ENCODE measurements at places on chromosomes 16 and 17.

DNA sequence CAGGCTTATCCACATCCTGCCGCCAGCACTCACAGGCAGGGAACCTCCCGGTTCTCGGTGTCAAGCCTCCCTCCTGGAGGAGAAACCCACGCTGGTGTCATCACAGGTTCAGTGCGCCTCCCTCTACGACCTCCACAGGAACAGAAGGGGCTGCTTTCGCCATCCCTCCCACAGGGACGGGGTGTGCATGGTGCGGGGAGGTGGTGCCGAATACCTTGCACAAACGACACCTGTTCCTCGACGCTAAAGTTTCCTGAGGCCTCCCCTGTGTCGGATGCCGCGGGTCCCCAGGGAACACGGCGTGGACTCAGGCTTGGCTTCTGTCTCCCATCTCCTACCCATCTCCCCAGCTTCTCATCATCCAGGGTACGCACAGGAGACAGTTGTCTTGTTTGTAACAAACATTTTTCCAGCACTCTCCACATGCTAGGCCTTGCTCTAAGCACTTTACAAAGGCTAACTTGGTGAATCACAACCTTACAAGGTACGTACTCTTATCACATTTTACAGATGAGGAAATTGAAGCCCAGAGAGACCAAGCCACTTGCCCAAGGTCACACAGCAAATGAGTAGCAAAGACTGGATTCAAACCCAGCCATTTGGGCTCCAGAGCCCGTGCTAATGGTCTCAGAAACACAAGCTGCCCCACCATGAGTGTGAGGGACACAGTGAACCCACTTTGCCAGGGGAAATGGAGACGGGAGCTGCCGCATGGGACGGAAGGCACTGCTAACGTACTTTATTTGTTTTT is 271.6 kb downstream of the C16orf95 start:
- DNase-seq, result no peak

GRCh38 chr17:64425191-64425590 is 23.7 kb upstream of the MILR1 start:
- no peak for DNase-seq

- DNase-seq, result no peak
These were observed 24.4 kb upstream of the VAT1L start for GRCh38 chr16:77763994-77764393.

DNA sequence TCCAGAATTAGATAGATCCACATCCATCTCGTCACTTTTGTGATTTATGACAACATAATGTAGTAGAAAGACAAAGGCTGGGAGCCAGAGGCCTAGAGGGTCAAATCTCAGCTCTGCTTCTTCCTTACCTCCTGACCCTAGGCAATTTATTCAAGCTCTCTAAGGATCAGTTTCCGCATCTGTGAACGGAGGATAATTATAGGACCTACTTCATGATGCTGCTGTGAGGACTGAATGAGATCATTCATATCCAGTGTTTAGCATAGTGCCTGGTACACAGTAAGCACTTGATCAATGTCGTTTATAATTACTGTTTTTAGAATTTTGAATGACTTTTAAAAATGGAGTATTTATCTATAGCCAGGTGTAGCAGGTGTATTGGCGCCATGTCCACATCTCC is 128.4 kb downstream of the SHISA9 start:
- DNase-seq, result no peak

GRCh38 chr17:50421308-50422051 is 4.5 kb upstream of the ACSF2 start:
- DNase-seq, result no peak

DNA sequence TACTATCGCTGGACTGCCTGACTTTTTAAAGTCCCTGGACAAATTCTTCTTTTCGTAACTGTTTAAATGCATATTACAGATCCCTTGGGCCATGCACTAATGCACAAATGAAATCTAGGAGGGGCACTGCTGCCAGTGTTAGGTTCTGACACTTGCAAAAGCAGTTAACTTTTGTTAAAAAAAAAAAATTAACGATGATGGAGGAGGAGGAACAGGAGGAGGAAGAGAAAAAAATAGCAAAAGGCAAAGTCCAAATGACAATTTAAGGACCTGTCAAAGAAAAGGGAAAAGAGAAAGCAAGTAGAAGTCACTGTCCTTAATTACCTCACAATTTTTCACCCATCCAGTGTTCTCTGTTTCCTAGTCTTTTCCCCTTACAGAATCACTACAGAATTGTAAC is 97.8 kb upstream of the CORO6 start:
- no peak for DNase-seq

DNA sequence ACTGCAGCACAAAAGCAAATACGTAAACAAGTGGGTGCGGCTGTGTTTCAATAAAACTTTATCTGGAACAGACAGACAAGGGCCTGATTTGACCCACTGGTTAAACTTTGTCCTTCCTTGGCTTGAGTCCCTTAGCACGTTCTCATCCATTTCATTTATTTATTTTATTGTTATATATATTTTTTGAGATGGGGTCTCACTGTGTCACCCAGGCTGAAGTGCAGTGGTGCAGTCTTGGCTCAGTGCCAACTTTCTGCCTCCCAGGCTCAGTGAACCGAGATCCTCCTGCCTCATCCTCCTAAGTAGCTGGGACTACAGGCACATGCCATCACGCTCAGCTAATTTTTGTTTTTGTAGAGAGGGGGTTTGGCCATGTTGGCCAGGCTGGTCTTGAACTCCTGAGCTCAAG is 64.3 kb downstream of the MYH11 start:
- DNase-seq, result no peak

GRCh38 chr16:24540602-24541210 is 1.3 kb downstream of the RBBP6 start:
- no peak for DNase-seq

DNA sequence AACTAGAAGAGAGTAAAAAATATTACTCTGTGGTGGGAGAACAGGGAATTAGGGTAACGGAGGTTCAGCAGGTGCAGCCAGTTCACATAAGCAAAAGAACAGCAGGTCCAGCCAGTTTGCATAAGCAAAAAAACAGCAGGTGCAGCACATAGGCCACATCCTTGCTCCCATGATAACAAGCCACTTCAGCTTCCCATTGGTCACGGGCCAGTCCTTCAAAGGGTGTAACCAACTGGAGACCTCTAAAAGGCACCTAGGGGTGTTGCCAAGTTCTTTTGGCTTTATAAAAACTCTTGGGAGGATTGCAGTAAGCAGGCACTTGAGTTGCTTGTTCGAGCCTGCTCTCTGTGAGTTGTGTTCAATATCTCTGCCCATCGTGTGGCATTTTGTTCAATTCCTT is 488.1 kb downstream of the XYLT1 start:
- no peak for DNase-seq

DNA sequence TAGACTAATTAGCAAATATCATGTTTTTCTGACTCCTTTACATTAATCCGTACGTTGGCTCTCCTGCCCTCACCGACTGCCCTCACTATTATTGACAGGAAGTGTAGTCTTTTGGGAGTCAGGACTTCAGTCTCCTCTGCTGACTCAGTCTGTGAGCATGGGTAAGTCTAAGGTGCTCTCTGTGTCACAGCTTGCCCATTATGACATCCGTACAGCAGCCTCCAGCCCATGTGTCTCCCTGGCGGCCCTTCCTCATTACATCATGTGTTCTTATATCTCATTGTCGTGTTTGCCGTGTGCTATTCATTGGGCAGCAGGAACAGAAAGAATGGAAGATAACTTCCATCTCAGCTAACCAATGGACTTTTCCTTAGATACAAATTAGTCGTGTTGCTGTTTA is 77.5 kb downstream of the MRTFB start:
- DNase-seq, result no peak

GRCh38 chr17:59451706-59452105 is 113.7 kb upstream of the DHX40 start:
- no peak for DNase-seq

GRCh38 chr16:55703003-55704001 is 47.5 kb downstream of the SLC6A2 start:
- DNase-seq, result no peak
